GM04504 (cell line): ENCODE measurements at places on chromosomes 12 and 14.
A peak's percentile ranks its signal among the peaks of the same experiment; 100 is the strongest.

GRCh38 chr12:51695241-51696010 is 104.4 kb downstream of the SCN8A start:
- peak; percentile 26 for DNase-seq

- DNase-seq, result no peak
Measured at GRCh38 chr12:34396006-34396860, 373.9 kb downstream of the ALG10 start.

DNA sequence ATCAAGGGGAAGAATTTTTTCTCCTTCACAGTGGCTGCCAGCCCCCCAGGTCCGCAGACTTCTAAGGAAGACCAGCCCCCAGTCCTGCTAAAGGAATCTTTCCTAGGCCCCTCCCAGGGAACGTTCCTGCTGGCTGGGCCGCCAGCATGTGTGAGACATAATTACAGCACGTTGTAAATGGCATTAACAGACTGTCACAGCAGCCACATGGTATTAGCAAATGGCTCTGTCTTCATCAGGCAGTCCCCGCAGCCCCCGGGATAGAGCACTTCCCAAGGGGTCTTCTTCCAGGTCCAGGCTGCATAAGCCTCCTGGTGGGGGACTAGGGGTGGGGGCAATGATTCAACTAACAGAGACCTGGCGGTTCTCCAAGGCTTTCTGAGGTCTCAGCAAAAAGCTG is 34.9 kb upstream of the FAM222A start:
- no peak for DNase-seq

GRCh38 chr12:126483145-126484068 is 1418.2 kb downstream of the AACS start:
- DNase-seq, result no peak

DNA sequence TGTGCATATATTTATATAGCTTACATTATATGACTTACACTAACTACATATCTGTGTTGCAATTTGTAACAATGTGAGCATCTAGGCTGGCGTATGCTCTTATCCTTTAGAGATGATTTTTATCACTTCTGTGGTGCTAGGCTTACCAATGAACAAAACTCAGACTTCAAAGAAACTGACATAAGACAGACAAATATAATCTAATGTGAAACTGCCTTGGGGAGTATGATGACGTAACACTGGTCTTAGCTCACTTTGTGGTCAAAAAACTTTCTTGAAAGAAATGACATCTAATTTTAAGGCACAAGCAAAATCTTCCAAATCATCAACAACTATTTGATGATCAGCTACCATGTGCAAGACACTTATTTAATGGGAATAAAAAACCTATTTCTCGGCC is 50.0 kb downstream of the SOX5 start:
- no peak for DNase-seq

DNA sequence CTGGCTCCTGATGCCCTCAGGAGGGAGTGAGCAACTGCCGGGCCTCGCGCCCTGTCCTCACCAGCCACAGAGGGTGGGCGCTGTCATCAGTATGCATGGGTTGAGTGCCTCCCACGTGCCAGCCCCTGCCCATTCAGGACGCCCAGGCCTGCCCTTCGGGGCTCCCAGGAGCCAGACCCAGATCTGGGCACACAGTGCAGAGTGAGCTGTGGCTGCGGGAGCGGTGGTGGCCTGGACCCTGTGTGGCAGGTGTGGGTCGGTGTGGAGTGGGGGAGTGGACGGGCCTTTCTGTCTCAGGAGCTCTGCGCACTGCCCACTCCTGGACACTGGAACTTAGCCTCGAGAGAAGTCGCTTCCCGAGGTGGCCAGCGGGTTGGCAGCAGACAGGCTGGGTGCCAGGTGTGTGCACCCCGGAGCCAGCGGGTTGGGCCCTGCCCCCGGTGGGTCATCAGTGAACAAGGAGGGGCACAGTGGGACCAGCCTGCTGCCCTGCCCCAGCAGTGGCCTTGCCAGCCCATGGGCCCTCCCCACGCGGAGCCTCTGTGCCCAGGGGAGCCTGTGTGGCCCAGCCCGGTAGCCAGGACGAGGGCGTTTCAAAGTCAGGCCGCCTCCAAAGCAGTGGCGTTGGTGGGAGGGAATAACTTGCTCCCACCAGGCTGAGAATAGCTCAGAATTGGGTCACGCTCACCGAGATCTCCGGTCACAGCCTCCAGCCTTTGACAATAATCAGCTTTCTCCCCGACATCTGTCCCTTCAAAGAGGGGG is 9.5 kb downstream of the TRMT61A start:
- DNase-seq, result no peak

DNA sequence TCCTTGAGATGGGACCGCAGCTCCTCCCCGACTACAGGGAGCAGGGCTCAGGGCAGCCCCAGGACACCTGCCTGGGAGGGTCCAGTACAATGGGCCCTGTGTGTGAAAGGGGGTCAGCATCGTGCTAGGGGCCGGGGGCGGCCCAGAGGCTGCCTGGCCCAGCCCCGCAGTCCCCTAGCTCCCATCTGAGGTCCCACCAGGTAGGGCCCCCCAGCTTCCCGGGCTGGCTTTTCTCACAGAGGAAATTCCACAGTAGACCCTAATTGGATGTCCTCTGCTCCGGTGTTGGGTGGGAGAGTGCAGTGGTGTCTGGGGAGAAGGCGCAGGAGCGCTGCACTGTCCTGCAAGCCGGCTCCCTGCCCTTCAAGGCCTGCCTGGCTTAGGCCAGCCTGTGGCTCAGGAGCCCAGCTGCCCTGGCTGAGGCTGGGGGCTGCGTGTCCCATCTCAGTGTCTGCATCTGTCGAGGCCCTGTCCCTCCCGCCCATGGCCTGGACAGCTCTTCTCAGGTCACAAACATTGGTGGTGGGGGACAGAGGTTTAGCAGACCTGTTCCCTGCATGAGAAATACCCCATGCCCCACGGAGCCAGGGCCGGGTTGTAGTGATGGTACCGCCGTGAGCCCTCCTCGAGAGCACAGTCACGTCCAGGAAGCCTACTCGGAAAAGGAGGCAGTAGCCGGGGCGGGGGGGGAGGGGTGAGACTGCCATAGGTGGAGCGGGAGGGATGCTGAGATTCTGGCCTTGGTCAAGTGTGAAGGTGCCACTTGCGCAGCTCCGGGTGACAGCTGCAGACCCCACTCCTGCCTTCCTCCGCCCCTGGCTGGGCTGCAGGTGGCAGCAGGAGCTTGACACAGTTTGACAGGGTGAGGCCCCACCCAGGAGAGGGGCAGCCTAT is 11.6 kb downstream of the HIP1R start:
- no peak for DNase-seq
